KG1 (cell line): ENCODE measurements at places on chromosomes 7 and 10.

- DNase-seq = no peak
Observed at GRCh38 chr7:77367976-77368375, 48.2 kb downstream of the GSAP start.

GRCh38 chr7:91843831-91844230, 36.7 kb downstream of the MTERF1 start:
- DNase-seq = no peak

DNA sequence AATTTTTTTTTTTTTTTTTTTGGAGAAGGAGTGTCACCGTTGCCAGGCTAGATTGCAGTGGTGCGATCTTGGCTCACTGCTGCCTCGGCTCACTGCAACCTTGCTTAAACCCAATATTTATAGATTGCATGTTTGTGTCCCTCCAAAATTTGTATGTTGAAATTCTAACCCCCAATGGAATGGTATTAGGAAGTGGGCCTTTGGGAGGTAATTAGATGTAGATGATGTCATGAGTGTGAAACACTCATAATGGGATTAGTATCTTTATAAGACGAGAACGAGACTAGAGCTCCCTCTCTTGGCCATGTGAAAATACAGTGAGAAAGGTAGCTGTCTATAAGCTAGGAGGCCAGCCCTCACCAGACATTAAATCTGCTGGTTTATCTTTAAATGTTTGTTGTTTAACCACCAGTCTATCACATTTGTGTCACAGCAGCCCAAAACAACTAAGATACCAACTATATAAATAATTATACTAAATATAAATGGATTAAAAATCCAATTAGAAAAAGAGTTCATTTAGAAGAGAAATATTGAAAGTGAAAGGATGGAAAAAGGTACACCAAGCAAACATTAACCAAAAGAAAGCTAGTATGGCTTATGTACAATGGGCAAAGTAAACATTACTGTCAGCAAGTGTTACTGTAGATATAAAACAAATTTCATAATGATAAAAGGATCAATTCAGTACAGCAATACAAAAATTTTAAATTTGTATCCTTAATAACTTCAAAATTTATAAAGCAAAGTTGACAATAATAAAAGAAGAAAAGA, 9.3 kb downstream of the TCAF1 start:
- no peak for DNase-seq

- no peak for DNase-seq
Observed at GRCh38 chr7:139738101-139738489, 39.7 kb downstream of the HIPK2 start.

- DNase-seq = no peak
Observed at GRCh38 chr10:25565570-25565969, 368.5 kb upstream of the MYO3A start.

DNA sequence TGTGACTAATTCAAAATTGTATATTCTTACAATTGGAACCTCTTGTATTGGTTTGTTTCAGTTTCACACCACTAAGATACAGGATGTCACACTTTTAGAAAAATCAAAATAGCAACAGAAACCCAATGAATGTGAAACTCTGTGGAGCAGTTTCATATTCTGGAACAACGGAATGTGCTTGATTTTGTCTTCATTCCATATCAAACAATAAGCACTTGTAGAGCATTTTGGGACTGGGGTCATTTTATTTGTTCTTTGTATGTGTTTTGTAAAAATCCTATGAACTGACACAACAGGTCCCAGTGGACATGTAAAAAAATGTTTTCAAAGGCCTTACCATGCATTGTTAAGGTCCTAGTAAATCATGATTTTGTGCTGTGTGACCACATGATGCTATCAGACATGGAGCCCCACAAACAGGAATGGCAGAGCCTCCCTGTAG, 123.1 kb downstream of the DKK1 start:
- DNase-seq = no peak

GRCh38 chr7:33130184-33130583, 820 bp downstream of the BBS9 start:
- DNase-seq = no peak
